ENCODE measurements at places on chromosomes 12 and 14. TPM values are rescaled to one million over a fixed set of nuclear protein-coding genes. Genes with fewer than 3 reads are reported as not detected.

DNA sequence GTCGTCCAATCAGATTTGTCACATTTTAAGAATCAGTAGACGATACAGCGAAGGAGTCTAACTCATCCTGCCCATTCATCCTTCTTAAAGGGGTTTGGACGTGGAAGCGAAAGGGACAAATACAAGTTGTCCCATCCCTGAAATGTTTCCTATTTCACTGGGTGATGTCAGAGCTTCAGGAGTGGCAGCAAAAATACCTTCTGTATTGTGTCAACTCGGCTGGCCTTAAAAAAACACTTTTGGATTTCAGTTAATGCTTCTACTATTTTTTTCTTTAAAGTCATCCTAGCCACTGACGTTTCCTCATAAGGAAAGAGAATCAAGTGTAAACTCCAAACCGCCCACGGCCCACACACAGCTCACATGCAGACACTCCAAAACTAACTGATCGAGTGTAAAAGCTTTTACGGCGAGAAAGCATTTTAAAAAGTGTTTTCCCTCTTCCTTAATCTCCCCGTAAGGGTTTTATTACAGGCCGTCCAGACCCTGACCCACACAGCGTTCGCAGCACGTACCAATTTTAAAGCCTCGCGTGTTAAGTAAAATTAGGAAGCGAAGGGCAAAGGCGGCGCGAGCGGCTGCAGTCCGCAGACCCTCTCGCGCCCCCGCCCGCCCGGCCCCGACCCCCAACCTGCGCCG lies 593 bp downstream of the CFL2 start:
- peak; percentile 60 for DNase-seq

DNA sequence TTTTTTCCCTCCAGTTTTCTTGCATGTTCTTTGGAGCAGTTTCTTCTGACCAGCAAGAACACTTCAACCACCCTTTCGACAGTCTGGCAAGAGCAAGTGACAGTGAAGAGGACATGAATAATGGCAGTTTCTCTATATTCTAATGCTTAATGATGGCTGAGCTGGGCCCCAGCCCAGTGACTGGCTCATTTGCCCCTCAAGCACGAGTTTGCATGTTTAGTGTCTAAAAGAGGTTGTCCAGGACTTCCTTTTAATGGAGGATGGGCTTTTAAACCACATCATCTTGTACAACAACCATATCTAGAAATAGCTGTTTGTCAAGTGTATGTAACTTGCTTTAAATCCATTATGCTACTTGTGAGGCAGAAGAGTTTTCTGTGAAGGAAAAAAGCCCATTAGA lies 28.4 kb downstream of the RAD9B start:
- no peak for DNase-seq

GRCh38 chr14:94173471-94173884 lies 644 bp upstream of the PPP4R4 start:
- DNase-seq, result no peak

- no peak for DNase-seq
These were observed 134.6 kb upstream of the EVL start for GRCh38 chr14:99930420-99931274.

Gene KRT83
- total RNA-seq, result 0.17 TPM

DNA sequence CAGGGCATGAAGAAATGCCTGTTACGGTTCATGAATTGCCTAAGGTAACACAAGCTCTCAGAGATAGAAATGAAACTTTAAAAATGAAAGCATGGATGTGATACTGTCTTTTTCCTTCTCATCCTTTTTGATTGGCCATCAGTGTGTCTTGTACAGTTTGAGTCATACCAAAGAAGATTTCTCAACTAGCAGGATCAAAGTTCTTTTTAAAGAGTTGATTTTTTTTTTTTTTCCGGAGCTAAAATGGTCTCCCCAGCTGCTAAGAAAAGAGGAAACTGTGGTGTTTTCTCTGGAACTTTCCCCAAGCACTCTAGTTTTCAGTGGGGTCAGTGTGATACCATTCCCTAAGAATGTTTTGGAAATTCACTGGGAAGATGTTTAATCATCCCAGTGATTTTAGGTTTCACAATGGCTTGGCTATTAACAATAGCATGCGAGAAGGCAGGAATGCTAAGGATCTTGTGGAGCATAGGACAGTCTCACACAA lies 105.0 kb downstream of the ETNK1 start:
- peak; percentile 60 for DNase-seq

GRCh38 chr14:55436931-55437330 lies 3.5 kb downstream of the TBPL2 start:
- no peak for DNase-seq

DNA sequence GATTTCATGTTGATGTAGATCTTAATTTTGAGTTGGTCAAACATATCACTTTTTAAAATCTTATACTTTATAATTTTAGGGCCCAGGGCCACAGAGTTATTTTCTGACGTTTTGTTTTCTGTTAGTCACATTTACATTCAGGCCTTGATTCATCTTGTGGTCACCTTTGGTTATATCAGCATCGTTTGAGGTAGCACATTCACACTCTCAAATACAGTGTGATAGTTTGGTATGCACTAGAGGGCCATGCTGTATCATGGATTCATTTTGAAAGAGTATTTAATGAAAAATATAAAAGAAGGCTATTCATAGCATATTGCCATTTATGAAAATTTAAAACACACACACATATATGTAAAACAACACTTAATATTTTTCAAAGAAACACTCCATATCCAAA lies 274.6 kb downstream of the RAD51B start:
- peak; percentile 24 for DNase-seq

Gene RERGL
- not detected for total RNA-seq

DNA sequence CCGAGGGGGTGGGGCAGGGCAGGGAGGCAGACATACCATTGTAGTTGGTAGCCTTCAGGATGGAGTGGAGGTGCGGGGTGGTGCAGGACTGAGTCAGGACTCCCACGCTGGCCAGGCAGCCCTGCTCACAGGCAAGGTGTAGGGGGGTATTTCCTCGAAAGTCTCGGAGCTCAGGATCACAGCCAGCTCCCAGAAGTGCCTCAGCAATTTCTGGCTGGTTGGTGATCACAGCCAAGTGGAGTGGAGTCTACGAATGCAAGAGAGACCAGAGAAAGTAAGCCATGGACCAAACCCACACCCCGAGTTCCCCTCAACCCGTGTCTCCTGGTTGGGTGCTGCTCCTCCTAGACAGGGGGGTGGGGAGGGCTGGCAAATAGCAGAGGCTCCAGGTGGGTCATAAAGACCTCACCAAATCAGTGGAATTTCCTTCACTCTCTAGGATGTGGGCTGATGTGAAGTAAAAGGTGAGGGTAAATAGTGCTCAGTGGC lies 1.4 kb downstream of the NFKBIA start:
- DNase-seq, result no peak

- no peak for DNase-seq
These were observed 24.7 kb downstream of the PRPF40B start for GRCh38 chr12:49647827-49648711.

- DNase-seq, result peak; percentile 17
These were observed 126.0 kb upstream of the PZP start for GRCh38 chr12:9334041-9334692.

Gene JPH4
- total RNA-seq, result 32.5 TPM

Gene GZMH
- not detected for total RNA-seq

GRCh38 chr14:30484976-30485375 lies 74.0 kb upstream of the G2E3 start:
- no peak for DNase-seq

Gene KLRK1
- total RNA-seq, result not detected

Gene KERA
- not detected for total RNA-seq

DNA sequence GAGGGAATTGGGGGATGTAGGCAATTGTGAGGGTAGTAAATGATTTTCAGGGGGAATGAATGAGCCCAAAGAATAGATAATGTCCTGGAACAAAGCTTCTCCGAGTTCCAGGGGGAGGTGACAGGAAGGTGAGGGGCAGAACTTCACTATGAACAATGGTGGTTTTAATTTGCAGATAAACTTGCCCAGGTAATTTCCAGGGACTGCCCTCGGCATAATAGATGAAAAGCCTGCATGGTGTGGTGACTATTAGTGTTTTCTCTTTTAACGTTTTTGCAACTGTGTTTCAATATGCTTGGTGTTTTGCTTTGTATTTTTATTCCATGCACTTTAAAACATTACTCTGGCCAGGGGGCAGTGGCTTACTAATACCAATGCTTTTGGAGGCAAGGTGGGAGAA lies 325.2 kb upstream of the RGS6 start:
- no peak for DNase-seq

DNA sequence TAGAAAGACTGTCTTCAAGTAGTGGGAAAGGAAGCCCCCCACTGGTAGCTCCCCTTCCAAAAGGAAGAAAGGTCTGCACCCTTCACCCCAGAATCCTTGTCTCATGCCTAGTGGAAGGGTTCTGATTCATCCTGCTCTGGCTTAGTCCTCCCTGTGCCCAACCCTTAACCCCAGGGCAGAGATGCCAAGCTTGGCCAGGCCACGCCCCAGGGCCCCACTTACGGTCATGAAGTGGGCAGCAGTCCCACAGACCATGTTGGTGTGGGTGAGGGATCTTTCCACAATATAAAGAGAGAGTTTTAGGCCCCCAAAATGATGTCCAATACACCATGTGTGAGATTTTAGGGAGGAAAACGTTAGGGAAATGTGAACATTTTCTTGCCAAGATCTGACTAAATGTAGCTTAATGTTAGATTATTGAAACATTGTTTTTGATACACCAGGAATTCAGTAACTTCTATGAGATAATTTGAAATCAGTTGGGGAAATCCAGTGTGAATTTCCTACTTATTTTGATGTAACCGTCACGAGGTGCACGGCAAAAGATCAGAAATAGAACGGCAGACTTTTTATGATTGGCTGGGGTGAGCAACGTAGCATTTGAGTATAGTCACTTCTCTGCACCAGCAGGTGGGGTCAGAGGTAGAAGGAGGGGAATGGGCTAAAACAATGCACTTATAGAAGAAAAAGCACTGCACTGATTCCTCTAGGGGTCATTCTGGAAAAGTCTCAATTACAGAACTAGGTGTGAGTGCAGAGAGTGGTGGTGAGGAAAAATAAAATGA lies 8.2 kb upstream of the SSPN start:
- DNase-seq, result no peak

- no peak for DNase-seq
These were observed 277.6 kb downstream of the DPF3 start for GRCh38 chr14:72616294-72616693.

Gene ANO2
- 1.4 TPM for total RNA-seq

Gene SEL1L
- 28.5 TPM for total RNA-seq

Gene RASSF8
- total RNA-seq, result 33.5 TPM

Gene TAS2R31
- total RNA-seq, result 0.40 TPM

DNA sequence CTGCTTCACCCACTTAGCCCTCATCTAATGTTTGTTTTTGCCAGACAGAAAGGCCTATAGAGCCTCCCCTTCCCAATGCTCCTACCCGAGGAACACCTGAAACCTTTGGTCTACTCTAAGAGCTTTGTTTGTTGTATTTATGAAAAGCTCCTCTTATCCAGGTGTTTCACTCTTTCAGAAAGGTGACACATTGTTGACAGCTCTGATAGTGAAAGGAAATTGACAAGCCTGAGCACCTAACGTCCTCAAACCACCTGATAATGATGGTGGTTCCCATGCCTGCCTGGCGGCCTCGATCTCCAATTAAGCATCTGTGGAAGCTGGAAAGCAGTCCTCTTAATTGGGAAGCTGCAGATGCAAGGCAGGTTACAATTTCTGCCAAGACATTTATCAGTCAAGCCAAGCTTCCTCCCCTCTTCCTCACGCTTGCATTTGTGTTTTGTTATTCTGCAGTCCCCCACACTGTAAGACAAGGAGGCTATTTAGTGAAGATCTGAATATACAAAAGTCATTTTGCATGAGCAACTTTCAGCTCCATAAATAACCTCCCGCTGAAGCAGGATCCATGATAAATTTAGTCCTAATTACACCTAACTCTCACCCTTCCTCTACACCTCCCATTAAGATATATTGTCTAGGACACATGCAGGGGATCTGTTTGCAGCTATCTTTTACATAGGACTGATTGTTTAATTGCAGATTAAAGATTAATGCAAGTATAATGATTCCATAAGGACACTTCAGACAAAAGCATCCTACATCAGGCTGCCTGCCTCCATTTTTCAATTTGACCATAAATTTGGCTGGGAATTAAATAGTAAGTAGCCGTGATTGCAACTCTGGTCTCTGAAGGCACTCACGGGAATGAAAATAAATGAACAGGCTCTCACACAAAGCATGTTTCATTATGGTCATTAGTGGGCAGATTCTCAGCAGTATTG lies 288.6 kb downstream of the PDZRN4 start:
- DNase-seq, result no peak

GRCh38 chr12:112803620-112804282 lies 12.2 kb downstream of the RPH3A start:
- DNase-seq, result no peak

DNA sequence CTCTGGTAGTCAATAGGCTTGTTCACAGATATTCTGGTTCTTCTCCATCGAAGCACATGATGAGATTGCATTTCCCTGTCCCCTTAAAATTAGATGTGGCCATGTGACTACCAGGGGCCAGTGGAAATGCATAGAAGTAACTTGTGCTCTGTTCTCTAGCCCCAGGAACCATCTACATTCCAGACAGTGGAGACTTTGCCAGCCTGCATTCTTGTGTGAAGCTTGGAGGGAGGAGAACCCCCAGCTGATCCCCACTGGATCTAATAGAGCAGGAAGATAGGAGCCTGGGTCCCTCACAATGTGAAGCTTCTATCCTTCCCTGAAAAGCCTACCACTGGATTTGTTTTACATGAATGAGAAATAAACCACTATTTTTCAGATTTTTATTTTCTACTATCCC lies 130.1 kb downstream of the KITLG start:
- DNase-seq, result no peak

DNA sequence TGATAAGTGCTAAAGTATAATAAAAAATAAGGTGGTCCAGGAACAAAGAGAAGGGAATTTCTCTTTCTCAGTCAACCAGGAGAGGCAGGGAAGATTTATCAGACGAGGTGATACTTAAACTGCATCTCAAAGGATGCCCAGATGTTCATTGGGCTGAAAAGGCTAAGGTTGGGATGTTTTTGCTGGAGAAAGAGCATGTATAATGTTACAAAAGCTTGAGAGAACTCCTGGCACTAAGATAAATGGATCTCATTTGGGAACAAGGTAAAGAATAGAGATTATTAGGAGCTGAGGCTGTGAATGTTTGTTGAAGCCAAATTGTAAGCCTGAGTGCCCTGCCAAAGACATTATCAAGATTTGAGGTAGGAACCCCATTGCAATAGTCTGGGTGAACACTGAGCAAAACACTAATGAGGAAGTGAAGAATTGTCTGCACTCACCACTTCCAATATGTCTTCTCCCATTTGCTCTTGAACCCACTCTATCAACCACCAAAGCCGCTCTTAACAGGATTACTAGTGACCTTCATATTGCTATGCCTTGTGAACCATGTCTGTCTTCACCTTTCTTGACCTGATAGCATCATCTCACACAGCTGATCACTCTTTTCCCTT lies 149.0 kb upstream of the ARID2 start:
- DNase-seq, result no peak
